ENCODE measurements at places on chromosomes 12 and 14.

DNA sequence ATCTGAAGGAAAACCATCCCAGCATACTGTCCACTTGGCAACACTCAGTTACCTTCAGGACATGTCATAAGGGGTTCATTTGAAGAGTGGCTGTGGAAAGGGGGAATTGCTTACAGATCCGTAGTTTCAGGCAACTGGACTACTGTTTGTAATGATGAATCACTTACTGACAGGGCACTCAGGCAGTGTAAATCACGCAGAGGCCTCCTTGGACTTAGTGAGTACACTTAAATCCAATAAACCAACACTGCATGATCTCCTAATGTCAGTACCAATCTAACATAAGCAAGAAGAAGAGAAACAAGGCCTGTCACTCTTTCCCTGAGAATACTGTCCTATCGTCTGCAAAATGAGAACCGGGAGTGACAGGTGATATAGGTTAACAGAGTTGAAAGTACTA, 104.8 kb downstream of the TRAFD1 start:
- no peak for DNase-seq

GRCh38 chr14:105087963-105088811, 23.0 kb upstream of the GPR132 start:
- no peak for DNase-seq

- peak; percentile 85 for DNase-seq
Observed at GRCh38 chr12:57771236-57771872, 551 bp downstream of the METTL1 start.

- peak; percentile 61 for DNase-seq
Observed at GRCh38 chr12:57127101-57127725, 1.1 kb upstream of the LRP1 start.

DNA sequence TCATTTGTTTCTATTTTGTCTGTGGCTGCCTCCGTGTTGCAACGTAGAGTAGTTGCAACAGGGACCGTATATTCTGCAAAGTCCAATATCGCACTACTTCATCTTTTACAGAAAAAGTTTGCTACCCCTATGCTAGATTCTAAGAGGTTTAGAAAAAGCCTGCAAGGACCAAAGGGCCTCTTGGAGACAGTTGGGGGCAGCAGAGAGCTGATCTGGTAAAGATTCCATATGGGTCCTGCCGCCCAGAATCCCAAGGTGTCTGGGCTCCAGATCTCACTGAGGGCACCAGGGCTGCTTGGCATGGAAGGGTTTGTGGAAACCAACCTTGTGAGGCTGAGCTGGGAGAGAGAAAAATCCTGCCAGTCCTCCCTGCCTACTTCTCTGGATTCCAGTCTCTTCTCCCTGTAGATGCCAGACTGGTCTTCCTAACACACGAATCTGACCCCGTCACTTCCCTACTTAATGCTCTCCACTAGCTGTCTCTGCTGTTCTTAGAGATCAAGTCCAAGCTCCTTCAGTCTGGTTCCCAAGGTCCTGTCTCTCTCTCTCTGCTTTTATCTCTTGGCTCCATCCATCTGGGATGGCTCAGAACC, 74.6 kb downstream of the GLRX5 start:
- no peak for DNase-seq

DNA sequence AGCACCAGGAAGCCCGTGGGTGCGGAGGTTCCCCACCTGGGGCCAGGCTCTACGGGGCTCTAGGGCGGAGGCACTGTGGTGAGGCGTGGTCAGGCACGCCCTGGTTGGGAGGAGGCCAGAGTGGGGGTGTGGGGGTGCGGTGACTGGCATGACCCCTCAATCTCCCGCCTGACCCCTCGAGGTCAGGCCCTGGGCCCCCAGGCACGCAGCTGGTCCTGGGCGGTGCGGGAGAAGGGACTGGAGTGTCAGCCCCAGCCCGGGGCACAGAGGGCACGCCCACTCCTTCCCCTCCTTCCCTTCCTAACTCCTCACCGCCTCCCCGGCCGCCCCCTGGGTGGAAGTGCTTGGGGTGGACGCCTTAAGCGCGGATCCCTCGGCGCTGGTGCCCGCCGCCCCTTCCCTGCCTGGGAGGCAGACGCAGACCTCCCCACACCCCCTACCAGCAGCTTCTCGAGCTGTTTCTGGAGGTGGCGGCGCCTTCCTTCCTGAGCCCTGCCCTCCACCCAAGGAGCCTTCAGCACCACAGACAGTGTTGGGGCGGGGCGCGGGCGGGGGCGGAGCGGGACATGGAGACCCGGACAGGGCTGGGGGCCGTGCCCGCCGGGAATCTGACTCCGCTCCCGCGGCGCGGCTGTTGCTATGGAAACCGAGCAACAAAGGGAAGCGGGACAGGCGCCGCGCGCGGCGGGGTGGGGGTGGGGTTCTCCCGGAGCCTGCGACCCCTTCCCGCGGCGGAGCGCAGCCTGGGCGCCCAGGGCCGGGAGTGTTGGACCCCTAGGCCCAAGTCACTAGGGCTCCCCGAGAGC, 741 bp upstream of the CRIP2 start:
- peak; percentile 55 for DNase-seq

DNA sequence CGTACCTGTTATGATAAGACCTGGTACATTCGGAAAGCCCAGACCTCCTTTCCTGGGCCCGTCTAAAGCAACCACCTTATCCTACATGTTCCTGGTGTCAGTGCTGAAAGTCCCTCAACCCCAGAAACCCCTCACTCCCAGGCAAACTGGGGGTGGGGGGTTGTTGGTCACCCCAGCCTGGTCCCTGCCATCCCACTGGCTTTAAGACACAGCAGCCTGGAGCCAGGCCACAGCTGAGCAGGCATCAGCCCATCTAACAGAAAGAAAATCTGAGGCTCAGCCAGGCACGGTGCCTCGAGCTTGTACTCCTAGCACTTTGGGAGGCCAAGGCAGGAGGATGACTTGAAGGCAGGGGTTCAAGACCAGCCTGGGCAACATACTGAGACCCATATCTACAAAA, 4.5 kb downstream of the SELPLG start:
- DNase-seq, result no peak

- DNase-seq, result no peak
Observed at GRCh38 chr14:61545726-61546455, 149.4 kb upstream of the HIF1A start.

DNA sequence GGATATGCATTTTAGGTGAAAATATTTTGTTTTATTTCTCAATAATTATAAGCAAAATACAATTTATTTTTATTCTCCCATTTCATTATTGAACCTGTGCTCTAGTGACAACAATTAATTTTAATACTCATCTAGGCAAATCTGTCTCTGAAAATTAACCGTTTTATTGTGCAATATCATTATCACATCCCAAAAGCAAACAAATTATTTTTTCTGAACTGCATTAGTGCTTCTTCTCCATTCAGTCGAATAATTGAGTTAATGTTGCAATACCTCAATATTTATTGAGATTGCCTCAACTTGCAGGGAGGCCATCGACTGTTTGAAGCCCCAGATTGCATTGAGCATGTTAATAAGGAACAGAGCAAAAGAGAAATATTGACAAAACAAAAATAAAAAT, 303.2 kb upstream of the LRFN5 start:
- DNase-seq, result no peak

GRCh38 chr12:81987371-81987770, 228.2 kb upstream of the PPFIA2 start:
- no peak for DNase-seq

DNA sequence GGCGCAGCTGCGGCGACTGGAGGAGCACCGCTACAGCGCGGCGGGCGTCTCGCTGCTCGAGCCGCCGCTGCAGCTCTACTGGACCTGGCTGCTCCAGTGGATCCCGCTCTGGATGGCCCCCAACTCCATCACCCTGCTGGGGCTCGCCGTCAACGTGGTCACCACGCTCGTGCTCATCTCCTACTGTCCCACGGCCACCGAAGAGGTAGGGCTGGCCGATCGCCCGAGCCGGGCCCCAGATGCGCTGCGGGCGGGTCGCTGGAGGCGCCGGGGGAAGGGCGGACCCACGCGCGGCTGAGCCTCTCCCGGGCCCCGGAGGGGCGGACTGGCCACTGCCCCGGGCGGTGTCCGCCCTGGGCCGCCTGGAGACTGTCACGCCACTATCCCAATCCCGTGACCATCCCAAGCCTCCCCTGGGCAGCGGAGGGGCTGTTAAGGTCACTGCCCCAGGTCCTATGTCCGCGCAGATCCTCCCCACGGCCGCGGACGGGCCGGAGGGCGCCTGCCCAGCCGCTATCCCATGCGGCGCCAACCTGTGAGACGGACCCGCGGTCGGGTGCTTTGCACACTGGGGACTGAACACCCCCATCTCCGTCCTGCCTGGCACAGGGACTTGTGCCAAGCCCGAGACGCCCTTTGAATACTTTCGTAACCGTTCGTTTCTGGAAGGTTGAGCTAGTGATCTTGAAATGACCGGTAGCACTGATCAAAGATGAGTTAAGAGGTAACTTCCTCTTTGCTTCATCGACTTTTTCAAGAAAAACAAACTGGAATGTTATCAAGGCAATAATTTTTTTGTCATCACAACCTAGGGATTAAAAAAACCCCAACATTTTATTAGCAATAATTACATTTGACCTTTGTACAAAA, 725 bp downstream of the CHPT1 start:
- no peak for DNase-seq

- DNase-seq, result no peak
Observed at GRCh38 chr14:50736932-50737419, 68.9 kb upstream of the SAV1 start.

- DNase-seq, result no peak
Observed at GRCh38 chr14:65483647-65484046, 71.1 kb downstream of the FUT8 start.

DNA sequence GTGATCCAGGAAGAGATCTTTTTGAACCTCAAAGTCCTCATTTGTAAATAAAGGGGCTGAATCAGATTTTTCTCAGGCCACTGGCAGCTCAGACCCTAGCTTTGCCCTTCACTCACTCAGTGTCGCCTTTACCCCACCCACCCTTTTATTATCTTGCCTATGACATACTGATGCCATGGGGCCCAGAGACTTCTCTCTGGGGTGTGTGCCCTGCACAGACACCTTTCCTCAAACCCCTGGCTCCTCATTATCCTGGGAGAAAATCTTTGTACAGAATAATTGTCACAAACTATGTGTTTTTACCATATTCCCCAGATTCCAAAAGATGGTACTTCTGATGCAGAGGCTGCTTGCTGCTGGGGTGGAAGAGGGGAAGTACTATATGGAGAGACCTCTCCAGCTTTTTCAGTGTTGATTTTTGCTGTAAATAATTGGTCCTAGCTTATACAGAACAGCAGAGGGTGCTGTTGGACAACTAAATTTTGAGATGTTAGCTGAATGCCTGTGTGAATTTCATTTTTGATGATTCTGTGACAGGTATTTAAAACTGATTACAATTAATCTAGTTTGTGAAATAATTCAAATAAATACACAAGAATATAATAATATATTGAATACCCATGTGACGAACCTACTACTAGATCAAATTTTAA, 53.9 kb upstream of the DCD start:
- DNase-seq, result no peak

DNA sequence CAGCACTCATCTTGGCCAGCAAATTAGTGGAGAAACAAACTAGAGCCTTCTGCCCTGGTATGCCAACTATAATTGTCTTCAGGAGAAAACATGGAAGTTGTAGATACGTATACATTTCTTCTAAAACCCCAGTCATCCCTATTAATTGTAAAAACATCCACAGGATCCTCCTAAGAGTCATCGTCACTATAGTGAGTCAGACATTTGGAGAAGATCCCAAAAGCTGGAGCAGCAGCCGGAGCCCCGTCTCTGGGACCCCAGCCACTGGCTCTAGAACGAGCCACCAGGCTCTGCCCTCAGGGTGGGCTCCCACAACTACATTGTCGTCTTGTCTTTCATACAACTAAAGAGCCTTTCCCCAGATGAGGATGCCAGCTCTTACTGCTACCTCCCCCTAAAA, 15.5 kb downstream of the PRKAB1 start:
- no peak for DNase-seq

GRCh38 chr14:38255408-38255672, 553 bp downstream of the CLEC14A start:
- no peak for DNase-seq

GRCh38 chr12:57215668-57216013, 953 bp upstream of the NXPH4 start:
- no peak for DNase-seq

GRCh38 chr12:50174971-50175715, 8.0 kb upstream of the CERS5 start:
- DNase-seq, result no peak
